ENCODE measurements at places on chromosomes 1 and 21. TPM values are rescaled to one million over a fixed set of nuclear protein-coding genes. Genes with fewer than 3 reads are reported as not detected.

- DNase-seq: no peak
Measured at GRCh38 chr1:1996207-1996651, 7.4 kb downstream of the CFAP74 start.

- DNase-seq: no peak
Measured at GRCh38 chr1:43536196-43536863, 5.6 kb downstream of the PTPRF start.

- DNase-seq: no peak
Measured at GRCh38 chr1:54339126-54339525, 67.1 kb downstream of the SSBP3 start.

- no peak for DNase-seq
Measured at GRCh38 chr1:213415691-213416380, 364.8 kb downstream of the RPS6KC1 start.

- peak; percentile 50 for DNase-seq
Measured at GRCh38 chr1:232880354-232880753, 70.1 kb upstream of the NTPCR start.

GRCh38 chr1:59041646-59042277 is 255.1 kb upstream of the FGGY start:
- DNase-seq: no peak

CIART gene
- 1.4 TPM for total RNA-seq

TTC22 gene
- total RNA-seq: not detected

All from NCI-H460 (cell line).